Glomerular endothelial cell (primary cell): ENCODE measurements at places on chromosomes 16 and 17. TPM values are rescaled to one million over a fixed set of nuclear protein-coding genes. Genes with fewer than 3 reads are reported as not detected.

- no peak for DNase-seq
These were observed 34.8 kb downstream of the COTL1 start for GRCh38 chr16:84582958-84583516.

DNA sequence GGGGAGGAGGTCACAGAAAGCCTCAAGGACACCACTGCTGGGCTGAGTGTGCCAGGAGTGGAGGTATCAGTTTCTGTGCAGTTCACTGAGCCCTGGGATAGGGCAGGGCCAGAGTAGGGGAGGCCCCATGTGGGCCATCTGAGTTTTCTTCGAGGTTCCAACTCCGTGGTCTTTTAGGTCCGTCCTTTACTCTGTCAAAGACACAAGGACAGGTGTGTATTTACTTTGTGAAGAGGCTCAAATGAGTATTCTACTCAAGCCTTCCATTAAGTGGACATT is 59.5 kb downstream of the USP22 start:
- DNase-seq, result no peak

DNA sequence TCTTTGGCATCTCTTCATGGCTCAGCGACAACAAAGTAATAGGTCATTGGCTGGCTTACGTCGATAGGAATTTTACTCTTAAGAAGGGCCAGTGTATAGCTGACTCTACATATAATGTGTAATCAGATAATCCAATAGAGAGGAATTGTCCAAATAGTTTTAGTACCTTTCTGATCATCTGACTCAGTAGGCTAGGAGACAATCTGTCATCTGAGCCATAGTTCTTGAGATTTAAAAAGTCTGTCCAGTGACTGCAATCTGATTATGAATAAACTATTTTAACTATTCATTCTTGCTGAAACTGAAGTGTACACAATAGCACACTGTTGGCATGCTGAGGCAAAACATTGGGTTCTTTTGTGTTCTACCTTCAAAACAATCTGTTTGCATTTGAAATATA is 21.4 kb upstream of the NOL11 start:
- DNase-seq, result no peak

CLEC19A gene
- not detected in 2 replicates for total RNA-seq

NPIPB13 gene
- 0.47 and 1.5 TPM in 2 replicates for total RNA-seq

- DNase-seq, result no peak
These were observed 48.0 kb downstream of the SMPD3 start for GRCh38 chr16:68400083-68400923.

LRRC45 gene
- 12.8 and 24.9 TPM in 2 replicates for total RNA-seq

MT1A gene
- total RNA-seq, result 16.4 TPM in 1 of 2 replicates, not detected in the other

RNF157 gene
- 0.44 and 0.58 TPM in 2 replicates for total RNA-seq

GRCh38 chr16:83623892-83624291 is 183.9 kb upstream of the HSBP1 start:
- DNase-seq, result no peak

DNA sequence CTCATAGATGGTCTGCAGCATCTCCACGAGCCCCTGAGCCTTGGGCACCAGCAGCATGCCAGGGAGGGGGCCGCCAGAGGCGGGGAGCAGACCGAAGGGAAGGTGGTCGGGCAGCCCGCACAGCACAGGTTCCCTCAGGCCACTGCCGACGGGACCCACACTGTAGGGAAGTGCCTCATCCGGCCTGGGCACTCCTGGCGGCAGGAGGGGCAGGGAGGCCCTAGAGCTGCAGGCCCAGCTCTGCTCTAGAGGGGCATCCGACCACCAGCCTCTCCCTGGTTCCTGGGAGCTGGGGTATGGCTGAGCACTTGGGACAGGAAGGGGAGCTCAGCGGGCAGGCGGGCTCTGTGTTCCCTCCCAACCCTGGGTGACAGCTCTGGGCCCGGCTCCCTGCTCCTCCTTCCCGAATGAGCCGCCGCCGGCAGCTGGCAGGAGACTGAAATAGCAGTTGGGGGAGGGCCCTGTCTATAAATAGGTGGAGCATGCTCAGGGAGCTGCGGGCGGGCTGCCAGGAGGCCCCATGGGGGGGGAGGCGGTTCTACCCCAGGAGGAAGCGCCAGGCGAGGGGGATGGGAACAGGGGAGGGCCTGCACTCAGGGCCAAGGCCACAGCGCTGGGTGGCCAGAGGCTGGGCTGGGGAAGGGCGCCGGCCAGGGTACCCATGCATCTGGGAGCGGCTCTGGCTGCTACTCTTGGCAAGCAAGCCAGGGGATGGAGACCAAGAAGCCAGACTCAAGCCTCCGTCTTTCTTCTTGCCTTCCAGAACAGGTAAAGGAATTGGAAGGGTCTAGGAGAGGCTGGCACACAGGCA is 12.4 kb downstream of the HDAC5 start:
- no peak for DNase-seq

GRCh38 chr16:68481636-68482035 is 33.3 kb upstream of the SMPD3 start:
- no peak for DNase-seq

- no peak for DNase-seq
These were observed 241.8 kb upstream of the CIBAR2 start for GRCh38 chr16:85353839-85354685.

DNA sequence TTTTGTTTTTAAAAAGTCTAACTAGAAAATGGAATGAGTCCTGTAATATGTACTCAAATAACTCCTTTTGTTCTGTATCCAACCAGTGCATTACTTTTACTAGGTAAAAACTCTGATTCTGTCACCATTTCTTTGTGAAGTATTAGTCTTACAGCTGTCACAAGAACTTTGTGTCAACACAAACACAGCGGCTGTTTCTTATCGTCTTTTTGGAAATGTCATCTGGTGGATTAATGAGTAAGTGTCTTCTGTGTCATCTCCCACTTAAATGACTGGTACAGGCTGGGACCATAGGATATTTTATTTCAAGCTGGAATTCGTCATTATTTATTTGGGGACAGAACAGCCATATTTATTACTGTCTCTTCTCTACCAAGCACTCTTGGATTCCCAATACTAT is 19.1 kb upstream of the ALDH3A2 start:
- DNase-seq, result no peak

DNA sequence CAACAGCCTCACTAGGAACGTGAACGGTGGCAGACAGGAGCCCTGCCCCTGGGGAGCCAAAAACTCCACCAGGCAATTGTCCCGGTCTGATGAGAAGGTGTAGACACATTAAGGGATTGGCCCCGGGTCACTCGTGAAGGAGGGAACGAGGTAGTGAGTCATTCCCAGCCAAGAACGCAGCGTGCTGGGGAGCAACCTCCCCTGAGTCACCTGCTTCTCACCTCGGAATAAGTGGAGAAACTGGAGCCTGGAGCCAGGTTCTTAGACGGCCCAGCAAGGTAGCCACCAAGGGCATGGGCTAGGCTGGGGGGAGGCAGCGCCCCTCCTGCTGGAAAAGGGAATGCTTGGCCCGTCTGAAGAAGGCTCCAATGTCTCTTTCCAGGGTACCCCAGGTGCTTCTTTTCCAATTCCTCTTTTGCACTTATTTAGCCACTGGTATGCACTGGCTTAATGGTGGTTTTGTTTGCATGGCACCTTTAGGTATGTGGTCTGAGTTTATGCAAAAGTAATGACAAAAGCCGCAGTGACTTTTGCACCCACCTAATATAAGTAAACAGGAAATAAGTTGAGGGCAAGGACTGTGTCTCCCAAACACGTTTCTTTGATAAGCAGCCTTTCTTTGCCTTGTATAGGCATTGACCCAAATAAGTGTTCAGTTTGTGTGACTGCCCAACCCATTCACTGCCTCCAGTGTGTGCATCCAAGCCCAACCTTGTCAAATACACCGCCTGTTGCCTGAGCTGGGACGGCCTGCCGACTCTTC is 1.8 kb upstream of the HELZ start:
- no peak for DNase-seq

GRCh38 chr17:4715063-4715744 is 4.8 kb downstream of the ARRB2 start:
- no peak for DNase-seq

EFCAB5 gene
- total RNA-seq, result 0.53 TPM in 2 replicates

GRCh38 chr16:26768385-26769010 is 298.2 kb upstream of the C16orf82 start:
- DNase-seq, result no peak

CETP gene
- total RNA-seq, result 18.5 and 27.1 TPM in 2 replicates

GRCh38 chr17:15087946-15088345 is 177.2 kb downstream of the PMP22 start:
- DNase-seq, result no peak

GRCh38 chr17:58381124-58382035 is 29.4 kb upstream of the SUPT4H1 start:
- DNase-seq, result no peak

FBXL16 gene
- total RNA-seq, result 1.6 TPM in 2 replicates

MYL4 gene
- total RNA-seq, result 1.1 and 1.8 TPM in 2 replicates

DNA sequence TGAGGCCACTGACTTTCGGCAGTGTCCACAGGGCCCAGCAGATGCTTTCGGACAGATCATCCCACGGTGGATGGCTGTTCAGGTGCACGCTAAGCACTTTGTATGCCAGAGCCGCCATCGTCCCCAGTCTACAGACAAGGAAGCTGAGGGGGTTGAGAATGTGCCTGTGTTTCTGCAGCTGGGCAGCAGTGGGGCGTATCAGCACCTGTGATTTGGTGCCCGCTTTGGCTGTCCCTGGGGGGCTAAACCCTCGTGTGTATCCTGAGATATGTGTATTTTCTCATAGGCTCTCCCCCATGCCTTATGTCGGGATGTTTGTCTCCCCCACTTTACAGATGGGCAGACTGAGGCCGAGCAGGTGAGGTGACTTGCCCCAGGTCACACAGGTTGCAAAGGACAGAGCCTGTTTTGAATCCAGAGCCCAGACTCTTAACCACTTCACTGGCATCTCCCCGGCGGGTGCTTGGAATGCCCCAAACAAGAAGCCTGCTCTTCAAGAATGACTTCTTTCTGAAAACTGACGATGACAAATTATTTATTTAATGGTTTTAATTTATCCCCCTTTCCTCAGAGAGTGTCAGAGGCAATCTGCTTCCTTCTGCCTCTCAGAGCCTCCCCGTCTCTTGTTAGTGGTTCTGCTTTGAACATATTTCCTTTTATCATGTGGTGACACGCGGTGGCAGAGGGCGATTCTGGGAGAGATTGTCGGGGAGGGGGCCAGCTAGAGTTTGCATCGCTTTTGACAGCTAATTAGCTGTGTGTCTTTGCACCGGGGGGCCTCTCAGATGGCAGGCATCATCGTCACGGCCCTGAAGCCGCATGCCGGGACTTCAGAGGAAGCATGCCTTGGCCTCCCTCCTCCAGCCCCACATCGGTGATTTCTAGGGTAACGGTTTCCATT is 149.6 kb upstream of the CIBAR2 start:
- DNase-seq, result no peak

SMIM5 gene
- not detected in 2 replicates for total RNA-seq

ARHGDIA gene
- 426 and 442 TPM in 2 replicates for total RNA-seq

ABI3 gene
- total RNA-seq, result 22.3 and 26.2 TPM in 2 replicates

GAST gene
- not detected in 2 replicates for total RNA-seq

GRCh38 chr16:76882105-76882504 is 308.9 kb upstream of the MON1B start:
- no peak for DNase-seq

GRCh38 chr17:43918026-43918389 is 10.7 kb upstream of the MPP2 start:
- no peak for DNase-seq

DNA sequence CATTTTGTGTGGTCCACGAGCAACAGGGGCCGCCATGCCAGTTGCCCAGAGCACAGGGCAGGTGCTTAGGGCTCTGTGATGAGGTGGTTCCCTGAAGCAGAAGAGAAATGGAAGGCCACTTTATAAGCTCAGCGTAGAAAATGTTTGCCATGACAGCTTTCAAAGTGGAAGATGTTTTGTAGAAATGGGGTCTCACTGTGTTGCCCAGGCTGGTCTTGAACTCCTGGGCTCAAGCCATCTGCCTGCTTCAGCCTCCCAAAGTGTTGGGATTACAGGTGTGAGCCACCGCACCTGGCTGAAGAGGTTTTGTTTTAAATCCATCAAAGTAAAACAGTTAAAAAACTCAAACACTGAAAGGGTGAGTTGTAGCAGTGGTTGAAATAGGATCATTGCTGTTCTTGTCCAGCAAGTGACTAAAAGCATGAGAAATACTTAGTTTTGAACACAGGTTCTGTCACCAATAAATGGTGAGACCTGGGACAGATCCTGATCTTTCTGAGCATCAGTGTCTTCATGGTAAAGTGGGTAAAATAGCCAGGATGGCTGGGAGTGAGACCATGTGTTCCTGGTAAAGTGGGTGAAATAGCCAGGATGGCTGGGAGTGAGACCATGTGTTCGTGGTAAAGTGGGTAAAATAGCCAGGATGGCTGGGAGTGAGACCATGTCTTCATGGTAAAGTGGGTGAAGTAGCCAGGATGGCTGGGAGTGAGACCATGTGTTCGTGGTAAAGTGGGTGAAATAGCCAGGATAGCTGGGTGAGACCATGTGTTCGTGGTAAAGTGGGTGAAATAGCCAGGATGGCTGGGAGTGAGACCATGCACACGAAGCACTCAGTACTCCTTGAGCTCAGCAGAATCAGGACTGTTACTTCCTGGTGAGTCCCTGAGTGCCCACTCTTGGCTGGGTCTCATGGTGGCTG is 46.0 kb downstream of the BANP start:
- DNase-seq, result no peak

GRCh38 chr17:41781404-41782110 is 5.0 kb downstream of the JUP start:
- no peak for DNase-seq

GRCh38 chr17:83173914-83174361 is 94.5 kb downstream of the METRNL start:
- no peak for DNase-seq

- no peak for DNase-seq
These were observed 12.0 kb upstream of the CD300A start for GRCh38 chr17:74454197-74455024.

GRCh38 chr16:8712589-8713361 is 38.4 kb downstream of the ABAT start:
- no peak for DNase-seq

DNA sequence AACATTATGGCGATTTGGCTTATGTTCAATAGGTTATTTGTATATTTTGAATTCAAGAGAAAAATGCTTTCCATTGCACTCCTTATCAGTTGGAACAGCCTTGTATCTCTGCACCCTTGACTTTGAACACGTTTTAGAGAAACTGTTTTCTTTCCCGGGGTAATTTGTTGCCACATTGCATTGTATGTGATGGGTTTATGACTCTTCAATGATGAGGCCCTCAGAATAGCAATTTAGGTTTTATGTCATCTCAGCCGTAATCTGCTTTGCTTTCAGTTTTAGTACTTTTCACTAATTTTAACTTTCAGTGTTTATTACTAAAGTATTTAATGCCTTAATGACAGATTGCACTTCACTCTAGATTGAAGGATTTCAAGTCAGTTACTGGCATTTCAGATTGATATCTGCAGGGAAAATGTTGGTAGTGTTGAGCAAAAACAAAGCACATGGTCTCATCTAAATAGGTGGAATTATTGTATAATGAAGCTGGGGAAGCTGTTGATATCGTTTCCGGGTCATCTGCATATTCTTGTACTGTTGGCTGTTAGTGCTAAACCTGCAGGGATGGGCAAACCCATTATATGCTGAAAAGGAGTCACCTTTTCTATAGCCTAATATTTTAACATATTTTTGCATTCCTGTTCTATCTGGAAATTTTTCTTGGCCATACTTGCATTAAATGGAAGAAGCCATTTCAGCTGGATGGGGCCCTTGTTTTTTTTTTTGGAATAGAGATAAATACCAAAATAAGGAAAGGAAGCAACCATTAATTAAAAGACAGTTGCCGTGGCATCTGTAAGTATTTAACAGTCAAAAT is 2.0 kb downstream of the LUC7L3 start:
- DNase-seq, result no peak
